ENCODE measurements at places on chromosomes 11 and 22.

DNA sequence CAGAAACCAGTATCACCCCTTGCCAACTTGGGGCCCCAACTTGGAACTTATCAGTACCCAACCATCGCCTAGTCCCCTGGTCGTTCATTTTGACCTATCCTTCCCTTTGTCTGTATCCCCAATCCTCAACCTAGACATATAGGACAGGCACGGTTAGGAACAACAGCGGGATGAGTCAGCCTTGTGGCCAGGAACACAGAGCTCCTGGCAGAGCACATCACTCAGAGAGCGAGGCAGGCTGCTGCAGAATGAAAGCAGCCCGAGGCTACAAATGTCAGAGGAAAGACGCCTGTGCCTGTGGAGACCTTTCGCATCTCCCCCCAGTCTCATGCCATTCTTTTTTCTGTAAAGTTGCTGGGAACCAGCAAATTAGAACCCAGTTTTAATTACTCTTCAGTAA lies 14.6 kb downstream of the DKK3 start:
- DNase-seq, result no peak

DNA sequence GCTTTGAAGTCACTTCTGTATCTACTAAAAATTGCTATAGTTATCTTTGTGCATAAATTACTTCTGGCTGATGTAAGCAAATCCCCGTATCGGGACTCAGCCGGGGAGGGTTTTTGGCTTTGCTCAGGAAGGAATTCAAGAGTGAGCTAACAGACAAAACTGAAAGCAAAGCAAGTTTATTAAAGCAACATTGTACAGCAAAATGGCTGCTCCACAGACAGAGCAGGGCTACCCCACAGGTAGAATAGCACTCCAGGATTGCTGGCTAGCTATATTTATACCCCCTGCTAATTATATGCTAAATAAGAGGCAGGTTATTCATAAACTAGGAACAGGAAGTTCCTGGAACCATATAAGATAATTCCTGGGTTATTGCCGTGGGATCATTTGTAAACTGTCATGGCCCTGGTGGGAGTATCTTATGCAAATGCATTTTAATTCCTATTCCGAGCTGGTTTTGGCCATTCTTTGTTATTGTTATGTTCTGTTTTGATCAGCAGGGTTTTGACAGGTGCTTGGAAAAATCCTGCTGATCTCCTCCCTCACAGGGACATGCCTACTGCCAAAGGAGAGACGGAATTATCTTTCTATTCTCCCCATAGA lies 15.2 kb downstream of the MIF start:
- DNase-seq, result no peak

- DNase-seq, result no peak
These were observed 23.0 kb downstream of the FZD4 start for GRCh38 chr11:86932259-86932585.

GRCh38 chr11:116078101-116078591 lies 573.9 kb upstream of the CADM1 start:
- no peak for DNase-seq

- no peak for DNase-seq
These were observed 35.0 kb downstream of the DSCAML1 start for GRCh38 chr11:117761993-117762392.

DNA sequence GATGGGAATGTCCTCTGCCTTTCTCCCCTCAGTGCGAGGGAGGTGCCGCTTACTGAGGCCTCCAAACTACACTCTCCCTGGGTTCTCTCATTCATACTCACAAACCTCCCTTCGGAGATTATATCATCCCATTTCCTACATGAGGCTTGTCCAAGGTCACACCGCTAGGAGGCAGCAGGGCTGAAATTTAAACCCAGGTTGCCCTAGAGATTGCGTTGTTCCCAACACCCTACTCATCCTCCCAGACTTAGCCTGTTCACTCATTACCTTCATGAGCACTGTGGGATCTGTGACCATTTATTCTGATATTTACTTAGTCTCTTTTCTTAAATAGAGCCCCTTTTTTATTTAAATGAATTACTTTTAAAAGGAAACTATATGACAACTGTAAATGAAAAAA lies 31.1 kb downstream of the SDHAF2 start:
- no peak for DNase-seq

GRCh38 chr22:42887523-42888507 lies 30.7 kb upstream of the ARFGAP3 start:
- no peak for DNase-seq

DNA sequence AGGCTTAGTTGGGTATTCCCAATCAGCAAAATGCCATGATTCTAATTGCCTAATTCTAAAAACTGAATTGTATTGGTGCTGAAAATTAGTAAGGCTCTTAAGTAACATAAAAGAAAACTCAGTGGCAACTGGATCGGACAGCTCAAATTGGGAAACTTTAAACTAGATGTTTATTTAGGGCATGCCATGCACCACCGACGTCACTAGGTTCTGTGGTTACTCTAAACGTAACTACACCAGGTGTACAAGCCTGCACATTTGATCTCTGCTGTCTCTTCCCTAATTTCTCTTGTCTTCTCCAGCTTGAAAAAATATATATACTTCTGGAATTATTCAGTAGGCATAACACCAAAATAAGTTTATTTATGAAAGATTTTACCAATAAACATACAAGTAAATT lies 378.2 kb downstream of the DCDC1 start:
- DNase-seq, result no peak

DNA sequence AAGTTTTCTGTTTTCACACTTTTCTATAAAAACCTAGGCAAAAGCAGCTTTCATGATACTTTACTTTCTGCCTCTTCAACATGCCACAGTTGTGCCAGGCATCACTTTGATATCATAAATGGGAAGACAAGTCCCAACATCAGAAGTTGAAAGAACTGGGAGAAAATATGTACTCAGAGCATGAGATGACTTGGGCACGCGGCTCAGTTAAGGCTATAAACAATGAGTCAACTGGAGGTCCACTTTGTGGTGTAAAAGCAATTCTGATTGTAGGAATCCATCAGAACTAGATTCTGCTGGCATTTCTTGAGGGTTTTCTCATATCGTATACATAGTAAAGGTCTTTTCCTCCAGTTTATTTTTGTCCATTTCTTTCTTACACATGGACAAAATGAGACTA lies 109.7 kb upstream of the USP47 start:
- DNase-seq, result no peak

- DNase-seq, result no peak
These were observed 852 bp downstream of the TRAF6 start for GRCh38 chr11:36509201-36509639.

DNA sequence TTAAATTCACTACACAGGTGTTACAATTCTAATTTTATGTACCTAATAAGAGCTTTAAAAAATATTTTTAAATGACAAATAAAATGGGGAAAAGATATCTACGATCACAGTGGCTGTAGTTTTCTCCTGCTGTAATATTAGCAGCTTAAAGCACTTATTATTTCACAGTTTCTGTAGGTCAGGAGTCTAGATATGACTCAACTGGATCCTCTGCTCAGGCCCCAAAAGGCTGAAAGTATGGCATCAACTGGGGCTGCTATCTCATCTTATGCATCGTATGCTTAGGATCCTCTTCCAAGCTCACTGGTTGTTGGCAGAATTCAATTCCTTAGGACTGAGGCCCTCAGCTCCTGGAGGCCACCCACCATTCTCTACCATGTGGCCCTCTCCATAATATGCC lies 12.8 kb downstream of the FBXO3 start:
- no peak for DNase-seq

GRCh38 chr11:133385781-133386180 lies 146.5 kb downstream of the OPCML start:
- no peak for DNase-seq

GRCh38 chr11:128800871-128801417 lies 66.2 kb downstream of the KCNJ1 start:
- no peak for DNase-seq

GRCh38 chr11:18010121-18010670 lies 2.7 kb downstream of the SERGEF start:
- no peak for DNase-seq

DNA sequence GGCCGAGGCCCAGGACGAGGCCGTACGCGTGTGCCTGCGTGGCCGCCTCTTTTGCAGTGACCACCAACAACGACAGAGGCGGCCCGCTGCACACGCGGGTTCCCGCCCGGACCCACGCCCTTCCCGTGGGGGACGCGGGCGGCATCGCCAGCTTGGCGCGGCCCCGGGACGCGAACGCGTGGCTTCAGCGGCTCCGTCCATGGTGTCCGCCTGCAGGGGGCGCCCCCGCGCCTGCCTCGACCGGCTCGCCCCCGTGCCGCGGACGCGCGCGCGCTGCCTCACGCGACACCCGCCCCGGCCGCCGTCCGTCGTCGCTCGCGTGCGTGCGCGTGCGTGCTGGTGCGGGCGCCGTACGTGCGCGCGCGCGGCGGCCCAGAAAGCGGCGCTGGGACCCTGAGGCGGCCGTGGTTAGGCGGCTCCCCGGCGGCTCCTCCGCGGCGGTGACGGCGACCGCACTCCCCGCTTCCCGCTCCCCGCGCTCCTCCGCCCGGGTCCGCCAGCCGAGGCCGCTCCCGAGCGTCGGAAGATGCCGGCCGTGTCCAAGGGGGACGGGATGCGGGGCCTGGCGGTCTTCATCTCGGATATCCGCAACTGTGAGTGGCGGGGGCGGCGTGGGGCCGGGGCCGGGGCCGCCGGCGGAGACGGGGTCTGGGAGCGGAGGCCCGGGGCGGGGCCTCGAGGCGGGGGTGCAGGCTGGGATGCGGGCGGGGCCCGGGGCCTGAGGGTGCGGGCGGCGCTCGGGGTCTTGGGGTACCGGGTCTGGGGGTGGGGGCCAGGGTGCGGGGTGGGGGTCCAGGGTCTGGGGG lies at the start of gene AP2A2:
Gene AP2A2 (plus strand): TSS at position 375 of the 806 bp plus-strand sequence. CDS start 152 bp downstream, at position 527.
- DNase-seq, result peak; percentile 87

DNA sequence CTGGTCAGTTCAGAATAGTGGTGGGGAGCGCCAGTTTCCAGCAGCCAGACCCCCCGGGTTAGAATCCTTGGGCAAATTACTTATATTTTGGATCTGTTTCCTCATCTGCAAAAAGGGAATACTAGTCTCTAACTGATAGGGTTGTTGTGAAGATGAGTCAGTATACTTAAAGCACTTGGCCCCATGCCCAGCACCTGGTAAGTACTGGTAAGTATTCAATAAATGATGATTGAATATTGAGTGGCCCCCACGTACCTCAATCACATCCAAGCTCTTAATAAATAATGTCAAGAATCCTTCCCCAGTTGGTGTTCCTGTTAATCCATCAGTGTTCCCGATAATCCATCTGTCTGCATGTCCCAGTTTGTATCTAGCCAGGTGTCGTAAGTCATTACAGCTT lies 12.1 kb downstream of the ACP2 start:
- DNase-seq, result no peak

DNA sequence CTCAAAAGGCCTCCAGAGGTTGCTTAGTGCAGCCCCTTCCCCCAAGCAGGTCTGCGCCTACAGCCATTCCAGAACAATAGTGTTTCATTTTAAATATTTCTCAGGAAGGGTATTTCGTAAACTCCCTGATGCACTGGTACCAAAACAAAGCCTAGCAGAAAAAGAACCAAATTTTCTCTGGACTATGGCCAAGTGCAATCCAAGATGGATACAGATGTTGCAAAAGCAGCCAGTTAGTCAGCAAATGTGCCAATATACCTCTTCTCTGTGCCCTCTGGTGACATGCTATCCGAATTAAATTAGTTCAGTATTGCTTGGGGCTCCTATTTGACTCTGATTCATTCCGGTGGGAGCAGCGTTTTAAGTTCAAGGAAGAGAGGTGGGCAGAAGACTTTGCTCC lies 247.8 kb downstream of the NTM start:
- DNase-seq, result no peak

DNA sequence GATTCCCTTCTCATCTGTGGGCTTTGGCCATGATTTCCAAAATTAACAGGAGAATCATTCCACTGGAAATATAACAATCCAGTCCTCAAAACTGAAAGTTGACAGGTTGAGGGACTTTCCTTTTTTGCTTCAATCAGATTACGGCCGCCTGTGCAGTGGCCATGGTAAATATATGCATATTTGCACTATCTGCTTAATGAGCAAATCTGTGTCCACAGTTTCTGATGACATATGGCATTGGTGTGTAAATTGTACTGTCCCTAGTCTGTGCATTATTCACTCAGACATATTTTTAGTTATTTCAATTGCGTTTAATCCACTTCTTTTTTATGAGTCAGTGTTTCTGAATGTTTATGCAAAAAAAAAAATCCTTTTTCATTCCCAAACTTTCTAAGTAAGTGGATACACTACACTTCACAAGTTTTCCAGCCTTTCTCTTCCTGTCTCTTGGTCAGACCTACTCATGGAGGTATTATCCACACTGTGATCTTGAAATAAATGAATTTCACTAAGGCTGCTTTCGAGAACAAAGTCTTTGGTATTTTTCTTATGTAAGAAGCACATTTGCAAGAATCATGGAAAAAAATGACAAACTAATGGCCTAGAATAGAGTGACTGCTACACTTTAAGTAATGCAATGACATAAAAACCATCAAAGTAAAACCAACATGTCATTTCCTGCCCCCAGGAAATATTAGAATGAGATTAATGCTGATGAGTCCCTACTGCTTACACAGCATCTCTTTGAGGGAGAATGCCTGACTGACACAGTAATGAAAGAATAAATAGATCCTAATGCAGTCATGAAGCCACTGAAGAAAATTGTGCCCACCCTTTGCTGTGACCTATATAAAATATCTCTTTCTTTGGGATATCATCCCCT lies 76.4 kb upstream of the MTNR1B start:
- DNase-seq, result no peak

GRCh38 chr22:36790648-36791047 lies 14.7 kb upstream of the IFT27 start:
- DNase-seq, result peak; percentile 66

DNA sequence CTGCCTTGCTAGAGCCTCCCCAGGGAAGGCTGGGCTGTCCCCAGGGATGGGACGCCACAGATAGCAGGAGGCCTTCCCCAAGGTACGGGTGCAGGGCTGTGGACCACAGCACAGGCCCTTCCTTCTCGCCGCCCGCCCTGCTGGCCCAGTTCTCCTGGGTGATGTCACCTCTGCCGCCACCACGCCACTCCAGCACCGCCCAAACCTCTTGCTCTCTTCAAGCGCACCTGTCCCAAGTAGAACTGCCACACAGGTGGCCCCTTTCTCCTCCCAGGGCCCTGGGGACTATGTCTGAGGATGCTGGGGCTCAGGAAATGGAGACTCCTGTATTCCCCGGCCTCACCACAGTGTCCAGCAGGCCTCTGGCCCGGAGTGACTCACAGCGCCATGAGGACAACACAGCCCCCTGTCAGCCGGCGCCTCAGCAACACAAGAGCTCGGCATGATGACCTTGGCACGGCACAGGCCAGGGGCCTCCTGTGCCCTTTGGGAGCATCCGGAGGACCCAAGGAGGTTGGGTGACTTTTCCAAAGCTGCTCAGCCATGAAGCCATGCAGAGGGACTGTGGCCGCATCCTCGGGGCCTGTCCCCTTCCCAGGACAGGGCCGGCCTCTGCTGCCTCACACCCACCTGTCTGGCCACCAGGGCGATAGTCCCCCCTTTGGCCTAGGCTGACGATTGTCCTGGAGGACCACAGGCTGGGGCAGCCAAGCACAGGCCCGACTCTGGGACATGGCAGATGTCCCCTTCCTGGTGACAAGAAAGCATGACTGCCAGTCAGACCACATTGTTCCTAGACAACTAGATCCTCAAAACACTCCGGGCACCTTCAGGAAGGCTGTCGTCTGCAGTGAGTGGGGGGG lies 1023.5 kb downstream of the BRD1 start:
- DNase-seq, result no peak

GRCh38 chr11:2934021-2934550 lies 4.9 kb upstream of the PHLDA2 start:
- DNase-seq, result no peak
